AML-193 (cell line): ENCODE measurements at places on chromosomes 16 and 17.

DNA sequence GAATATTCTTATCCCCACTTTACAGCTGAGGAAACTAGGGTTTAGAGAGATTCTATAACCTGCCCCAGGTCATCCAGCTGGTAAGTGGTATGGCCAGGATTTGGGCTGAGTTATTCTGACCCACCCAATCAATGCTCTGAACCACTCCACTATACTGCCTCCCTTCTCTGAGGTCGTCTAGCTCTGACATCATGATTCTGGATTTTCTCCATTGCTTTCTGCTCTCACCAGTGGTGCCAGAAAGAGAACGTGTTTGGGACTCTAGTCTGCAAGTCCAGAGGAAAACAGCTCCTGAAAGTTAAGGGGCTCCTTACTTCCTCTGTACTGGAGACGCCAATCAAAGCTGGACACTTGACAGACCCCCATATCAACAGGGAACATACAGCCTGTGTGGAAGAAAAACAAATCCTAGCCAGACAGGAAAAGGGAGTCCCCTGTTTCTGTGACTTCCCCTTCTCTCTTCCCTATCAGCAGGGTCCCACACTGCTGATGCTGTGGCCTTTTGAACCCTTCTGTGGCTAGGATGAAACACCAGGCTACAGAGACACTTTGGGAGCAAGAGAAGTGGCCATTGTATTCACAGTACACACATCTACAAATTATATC lies 6.0 kb upstream of the EZH1 start:
- DNase-seq = no peak

DNA sequence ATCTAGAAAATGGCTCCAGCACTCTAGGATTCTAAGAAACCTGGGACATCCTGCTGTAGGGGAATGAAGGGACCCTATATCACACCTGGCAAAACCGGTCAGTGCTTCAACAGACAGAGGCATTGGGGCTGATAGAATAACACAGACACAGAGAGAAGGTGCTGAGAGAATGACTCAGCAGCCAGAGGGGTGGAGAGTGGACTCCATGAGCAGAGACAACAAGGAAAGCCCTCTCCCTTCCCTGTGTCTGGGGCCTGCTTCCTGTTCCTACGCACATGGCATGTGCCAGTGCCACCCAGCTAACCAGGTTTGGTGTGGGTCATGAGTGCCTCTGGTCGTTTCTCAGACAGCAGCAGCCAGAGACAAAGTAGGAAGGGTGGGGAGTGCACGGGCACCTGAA lies 140.3 kb downstream of the CCT6B start:
- no peak for DNase-seq

DNA sequence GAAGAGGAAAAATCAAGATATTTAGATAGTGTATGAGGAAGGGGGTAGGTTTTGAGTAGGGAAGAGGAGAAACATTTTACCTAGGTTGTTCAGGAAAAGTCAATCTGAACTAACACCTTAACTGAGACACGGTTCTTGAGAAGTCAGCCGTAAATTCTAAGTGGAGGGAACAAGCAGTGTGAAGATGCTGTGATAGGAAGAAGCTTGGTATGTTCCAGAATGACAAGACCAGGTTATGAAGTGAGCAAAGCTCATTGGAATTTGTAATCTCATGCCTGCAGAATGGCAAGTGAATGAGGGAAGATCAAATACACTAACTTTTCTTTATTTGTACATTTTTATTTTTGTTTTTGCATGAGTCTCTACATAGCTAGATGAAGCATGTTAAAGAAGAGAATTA lies 307.6 kb downstream of the ZFHX3 start:
- DNase-seq = no peak

- DNase-seq = no peak
Observed at GRCh38 chr16:85211271-85211801, 99.1 kb upstream of the CIBAR2 start.

DNA sequence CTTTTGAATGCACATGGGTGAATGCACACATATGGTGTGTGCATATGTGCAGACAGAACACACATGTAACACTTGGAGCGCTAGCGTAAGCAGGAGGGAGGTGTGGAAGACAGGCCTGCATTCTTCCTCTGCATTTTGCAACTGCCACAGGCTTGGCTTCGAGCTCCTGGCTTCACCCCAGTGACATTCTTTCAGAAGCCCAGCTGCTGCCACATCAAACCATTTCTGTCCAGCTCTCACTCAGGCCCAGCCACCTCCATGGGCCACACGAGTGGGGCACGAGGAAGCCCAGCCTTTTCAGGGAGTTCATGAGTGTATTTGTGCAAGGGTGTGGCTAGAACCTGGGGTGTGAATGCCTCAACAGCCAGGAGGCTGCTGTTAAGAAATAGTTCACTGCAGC lies 18.8 kb downstream of the LGALS3BP start:
- no peak for DNase-seq

DNA sequence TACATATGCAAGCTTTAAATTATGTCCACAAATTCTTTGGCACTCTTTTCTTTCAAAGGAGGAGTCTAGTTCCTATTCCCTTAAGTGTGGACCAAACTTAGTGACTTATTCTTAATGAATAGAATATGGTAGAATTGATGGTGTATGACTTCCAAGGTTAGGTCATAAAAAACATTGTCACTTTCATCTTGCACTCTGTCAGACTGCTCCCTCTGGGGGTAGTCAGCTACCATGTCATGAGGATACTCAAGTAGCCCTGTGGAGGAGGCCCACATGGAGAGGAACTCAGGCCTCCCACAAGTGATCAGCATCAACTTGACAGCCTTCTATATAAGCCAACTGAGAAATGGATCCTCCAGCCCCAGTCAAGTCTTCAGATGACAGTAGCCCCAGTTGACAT lies 58.0 kb upstream of the SCNN1B start:
- DNase-seq = no peak

DNA sequence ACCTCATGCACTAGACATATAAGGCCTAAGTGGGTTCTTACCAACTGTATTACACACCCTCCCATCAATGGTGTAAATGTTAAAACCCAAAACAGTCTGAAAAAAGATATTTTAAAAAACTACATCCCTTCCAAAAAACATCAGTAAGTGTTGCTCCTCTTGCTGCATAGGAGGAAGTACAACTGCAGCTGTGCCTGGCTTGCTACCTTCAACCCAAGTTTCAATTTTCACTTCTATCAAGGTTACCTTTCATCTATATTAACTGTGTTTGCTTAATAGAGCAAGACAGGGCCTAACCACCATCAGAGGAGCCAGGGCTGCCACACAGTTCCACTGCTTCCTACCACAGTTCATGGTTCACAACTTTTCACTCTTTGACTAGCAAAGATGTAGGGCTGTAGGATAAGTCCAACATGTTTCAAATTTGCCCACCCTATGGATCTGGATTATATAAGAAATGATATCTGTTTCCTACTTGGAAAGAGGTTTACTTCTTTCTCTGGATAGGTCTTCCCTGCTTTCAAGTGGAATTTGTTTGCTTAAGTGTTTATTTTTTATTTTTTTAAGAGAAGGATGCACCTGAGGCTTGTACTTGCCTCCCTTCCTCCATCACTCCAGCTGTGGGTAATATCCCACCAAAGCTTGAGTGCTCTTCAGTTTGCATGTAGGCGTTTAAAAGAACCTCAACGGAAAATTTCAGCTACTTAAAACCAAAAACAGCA lies 56.7 kb downstream of the GRB7 start:
- DNase-seq = no peak

DNA sequence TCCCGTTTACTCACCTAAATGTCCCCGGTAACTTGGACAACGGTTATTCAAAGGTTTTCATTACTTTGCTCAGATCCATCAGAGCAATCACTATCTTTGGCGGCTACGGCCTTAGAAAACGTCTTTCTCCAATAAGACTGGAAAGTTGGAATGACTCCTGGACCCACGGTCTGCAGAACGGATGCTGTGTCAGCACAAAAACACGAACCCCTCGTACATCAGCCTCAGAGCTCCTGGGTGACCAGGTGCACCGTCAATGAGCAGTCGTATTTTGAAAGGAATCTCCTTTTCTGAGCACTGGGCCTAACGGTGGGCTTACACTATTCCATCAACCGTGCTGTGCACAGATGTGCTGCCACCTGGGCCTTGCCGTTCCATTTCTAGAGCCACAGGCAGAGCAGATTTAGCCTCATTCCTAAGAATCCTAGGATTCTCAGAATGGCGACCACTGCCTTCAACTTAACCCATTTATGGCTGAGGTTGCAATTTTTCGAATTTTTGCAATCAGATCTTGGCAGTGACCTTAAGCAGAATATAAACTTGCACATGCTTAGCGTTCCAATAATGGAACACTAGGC lies 110.8 kb upstream of the ZNF750 start:
- no peak for DNase-seq

GRCh38 chr17:44623070-44623725 lies 33.1 kb upstream of the MEIOC start:
- no peak for DNase-seq

DNA sequence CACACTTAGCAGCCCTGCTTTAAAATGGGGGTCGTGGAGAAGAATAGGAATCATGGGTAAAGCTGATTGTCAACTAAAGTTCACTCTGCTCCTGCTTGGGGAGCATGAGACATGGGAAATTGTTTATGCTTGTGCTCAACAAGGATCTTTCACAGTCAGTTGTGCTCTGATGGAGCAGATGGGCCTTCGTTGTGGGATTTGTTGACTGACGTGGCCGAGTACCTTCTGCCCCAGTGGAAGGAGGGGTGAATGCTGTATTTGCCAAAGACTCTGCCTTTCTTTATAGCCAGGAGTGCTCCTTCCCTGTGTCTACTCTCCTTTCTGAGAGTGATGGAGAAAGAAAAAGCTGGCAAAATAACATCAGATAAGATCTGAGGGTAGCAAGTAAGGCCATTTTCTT lies 11.4 kb downstream of the ARSG start:
- no peak for DNase-seq

DNA sequence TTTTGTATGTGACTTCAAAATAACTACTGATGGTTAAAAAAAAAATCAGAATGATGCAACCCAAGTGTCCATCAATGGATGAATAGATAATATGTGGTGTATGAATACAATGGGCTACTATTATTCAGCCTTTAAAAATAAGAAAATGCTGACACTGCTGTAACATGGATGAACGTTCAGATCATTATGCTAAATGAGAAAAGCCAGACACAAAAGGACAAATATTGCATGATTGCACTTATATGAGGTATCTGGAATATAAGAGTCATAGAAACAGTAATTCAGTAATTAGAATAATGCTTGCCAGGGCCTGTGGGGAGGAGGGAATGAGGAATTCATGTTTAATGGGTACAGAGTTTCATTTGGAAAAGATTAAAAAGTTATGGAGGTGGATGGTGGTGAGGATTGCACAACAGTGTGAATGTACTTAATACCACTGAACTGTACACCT lies 25.4 kb downstream of the TENT4B start:
- no peak for DNase-seq

GRCh38 chr17:40857535-40857934 lies 9.5 kb downstream of the KRT12 start:
- no peak for DNase-seq

DNA sequence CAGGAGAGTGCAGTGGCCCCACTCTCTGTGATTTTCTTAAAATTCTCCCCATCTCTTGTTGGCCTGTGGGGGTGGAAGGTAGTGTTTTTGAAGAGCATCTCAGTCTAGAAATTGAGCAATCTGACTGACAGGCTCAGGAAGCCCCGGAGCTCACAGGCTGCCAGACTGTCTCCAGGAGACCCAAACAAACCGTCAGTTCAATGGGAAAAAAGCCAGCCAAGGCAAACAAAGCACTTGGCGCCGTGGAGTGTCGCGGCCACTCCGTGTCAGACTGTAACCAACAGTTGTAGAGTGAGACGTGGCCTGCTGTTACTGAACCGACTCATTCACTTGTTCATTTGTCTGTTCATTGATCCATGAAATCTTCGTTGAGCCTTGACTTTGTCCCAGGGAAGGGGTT lies 33.7 kb downstream of the RGS9 start:
- DNase-seq = no peak
